ENCODE measurements at places on chromosomes 3 and 15. TPM values are rescaled to one million over a fixed set of nuclear protein-coding genes. Genes with fewer than 3 reads are reported as not detected.
A peak's percentile ranks its signal among the peaks of the same experiment; 100 is the strongest.

The TRPM1 gene
- not detected for total RNA-seq

DNA sequence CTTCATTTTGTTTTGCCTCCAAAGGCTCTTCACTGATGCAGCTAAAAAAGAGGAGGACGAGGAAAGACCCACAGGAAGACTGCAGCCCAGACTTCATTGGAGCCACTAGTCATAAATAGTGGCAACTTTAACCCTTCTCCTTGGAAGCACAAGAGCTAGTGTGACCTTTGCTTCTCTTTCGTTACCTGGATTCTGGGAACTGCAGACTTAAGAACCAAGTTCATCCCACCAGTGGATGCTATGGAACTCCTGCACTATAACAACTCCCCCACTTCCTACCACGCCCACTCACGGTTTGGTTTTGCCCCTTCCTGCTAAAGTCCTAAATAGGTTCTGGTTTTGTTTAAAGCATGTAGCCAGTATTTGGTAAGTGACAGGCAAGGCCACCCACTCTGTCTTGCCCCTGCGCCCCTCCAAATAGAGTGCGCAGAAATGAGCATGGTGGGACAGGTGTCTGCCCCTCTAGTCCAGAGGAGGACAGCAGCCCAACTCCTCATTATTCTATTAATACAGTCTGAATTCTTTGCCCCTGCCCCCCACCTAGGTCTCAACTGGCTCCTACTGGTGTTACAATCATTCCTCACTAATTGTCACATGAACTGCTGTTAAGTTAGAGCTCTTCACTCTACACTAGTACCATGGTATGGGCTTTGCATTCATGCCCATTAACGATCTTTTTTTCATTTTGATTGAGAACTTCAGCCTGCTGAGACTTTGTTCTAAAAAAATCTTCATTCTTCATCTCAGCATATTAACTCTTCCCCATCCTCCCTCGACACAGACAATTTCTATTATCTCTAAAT, 504.6 kb downstream of the FOXP1 start:
- no peaks in the 10 kb centered on the region for H3K36me3 ChIP-seq
- DNase-seq: no peak
- H3K27me3 ChIP-seq: no peaks in the 10 kb centered on the region
- H3K27ac ChIP-seq: no peak overlapping the region

GRCh38 chr3:58150810-58151199, 60.0 kb downstream of the DNASE1L3 start:
- no peak overlapping the region for H3K4me3 ChIP-seq
- peak overlapping the region; percentile 2 for H3K27ac ChIP-seq
- no peak for DNase-seq
- peaks cover 21% of the 10 kb centered on the region for H3K4me1 ChIP-seq
- H3K36me3 ChIP-seq: peaks cover 85% of the 10 kb centered on the region

DNA sequence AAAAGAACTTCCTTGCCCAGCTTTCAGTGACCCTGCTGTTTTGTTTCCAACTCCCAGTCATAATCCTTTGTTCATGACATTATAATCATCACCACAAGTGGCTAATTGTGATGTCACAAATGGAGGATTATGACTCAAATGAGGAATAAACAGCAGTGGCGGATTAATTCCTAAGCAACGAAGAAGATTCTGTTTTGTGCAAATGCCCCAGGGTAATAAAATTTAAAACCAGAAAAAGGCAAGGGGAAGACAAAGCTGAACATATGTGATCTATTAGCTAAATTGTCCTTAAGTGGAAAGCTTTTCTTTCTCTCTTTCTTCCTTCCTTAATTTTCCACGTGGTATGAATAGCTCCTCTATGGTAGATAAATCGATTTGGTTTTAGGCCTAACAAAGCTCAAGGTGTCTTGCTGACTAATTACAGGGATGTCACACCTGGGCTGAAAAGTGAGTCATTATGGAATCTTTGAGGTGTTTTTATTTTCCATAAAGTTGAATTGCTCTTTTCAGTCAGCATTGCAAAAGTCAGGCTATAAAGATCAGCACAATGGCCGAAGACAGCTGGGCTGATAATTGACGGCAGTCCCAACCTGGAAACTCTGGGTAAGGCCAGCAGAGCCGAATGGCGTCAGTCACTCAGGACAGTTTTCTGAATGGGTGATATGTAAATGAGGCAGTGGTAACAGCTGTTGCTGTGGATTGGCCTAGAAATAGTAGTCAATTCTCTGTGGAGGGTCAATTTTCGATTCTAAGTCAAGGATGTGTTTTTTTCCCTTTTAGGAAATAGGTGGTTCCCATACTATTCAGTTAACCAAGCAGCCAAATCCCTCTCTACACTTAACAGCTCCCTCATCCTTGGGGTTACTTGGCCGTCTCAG, 121.5 kb downstream of the PTPRG start:
- H3K27ac ChIP-seq: peak overlapping the region; percentile 41
- DNase-seq: no peak
- H3K4me3 ChIP-seq: no peak overlapping the region
- peaks cover 56% of the 10 kb centered on the region for H3K4me1 ChIP-seq
- no peaks in the 10 kb centered on the region for H3K36me3 ChIP-seq
- H3K27me3 ChIP-seq: no peaks in the 10 kb centered on the region

GRCh38 chr15:88985547-88986393, 72.6 kb upstream of the MFGE8 start:
- H3K27me3 ChIP-seq: no peaks in the 10 kb centered on the region
- DNase-seq: no peak
- peaks cover 20% of the 10 kb centered on the region for H3K4me1 ChIP-seq
- H3K4me3 ChIP-seq: no peak overlapping the region
- H3K36me3 ChIP-seq: no peaks in the 10 kb centered on the region

DNA sequence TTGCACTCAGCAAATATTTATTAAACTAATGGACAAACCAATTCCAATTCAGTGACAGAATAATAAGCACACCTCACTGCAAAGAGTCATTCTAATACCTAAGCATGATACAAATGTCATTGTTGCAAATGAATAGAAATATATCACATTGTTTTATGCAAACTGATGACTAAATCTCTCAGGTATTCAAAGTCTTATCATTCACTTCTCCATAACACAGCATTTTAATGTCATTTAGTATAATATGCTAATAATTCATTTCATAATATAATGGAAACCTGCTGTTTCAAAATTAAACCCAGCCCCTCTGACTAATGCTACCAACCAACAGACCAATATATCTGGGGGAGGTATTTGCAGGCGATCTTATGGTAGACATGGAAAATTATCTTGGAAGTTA, 71.8 kb downstream of the FGF7 start:
- H3K27ac ChIP-seq: no peak overlapping the region
- H3K4me1 ChIP-seq: no peaks in the 10 kb centered on the region
- no peak for DNase-seq
- H3K27me3 ChIP-seq: no peaks in the 10 kb centered on the region

- no peaks in the 10 kb centered on the region for H3K4me1 ChIP-seq
- H3K36me3 ChIP-seq: no peaks in the 10 kb centered on the region
- no peak for DNase-seq
- H3K27me3 ChIP-seq: no peaks in the 10 kb centered on the region
- no peak overlapping the region for H3K27ac ChIP-seq
- H3K4me3 ChIP-seq: no peak overlapping the region
Observed at GRCh38 chr3:151837057-151837456, 23.1 kb downstream of the AADAC start.

DNA sequence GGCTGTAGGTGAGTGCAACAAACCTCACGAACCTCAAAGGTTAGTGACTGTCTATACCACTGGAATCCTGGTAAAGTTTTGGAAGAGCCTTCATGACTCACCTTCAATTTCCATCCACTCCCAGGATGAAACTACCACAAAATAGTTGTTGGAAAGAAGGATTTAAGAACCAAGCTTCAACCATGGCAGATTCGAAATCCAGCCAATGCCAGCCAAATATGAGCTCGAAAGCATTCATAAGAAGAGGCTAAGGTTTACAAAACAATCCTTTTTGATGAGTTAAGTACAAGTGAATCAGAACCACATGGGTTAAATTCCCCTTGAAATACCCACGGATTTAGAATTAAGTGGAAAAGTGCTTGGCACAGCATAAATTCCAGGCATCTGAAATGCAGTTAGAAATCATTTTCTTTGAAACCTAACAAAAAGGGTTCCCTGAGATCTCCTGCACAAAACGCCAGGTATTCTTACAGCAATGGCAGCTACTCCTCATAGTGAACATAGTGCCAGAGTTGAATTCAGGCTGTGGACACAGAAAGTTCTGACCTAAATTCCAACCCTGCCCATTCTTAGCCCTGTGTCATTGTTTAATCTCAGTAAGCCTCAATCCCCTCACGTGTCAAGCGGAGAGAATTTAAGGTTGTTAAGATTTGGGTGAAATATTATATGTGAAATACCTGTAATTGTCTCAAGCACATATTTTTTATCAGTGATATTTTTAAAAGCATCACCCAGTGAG, 89.2 kb downstream of the FBN1 start:
- H3K4me1 ChIP-seq: peaks cover 58% of the 10 kb centered on the region
- no peak for DNase-seq
- H3K27me3 ChIP-seq: no peaks in the 10 kb centered on the region
- H3K36me3 ChIP-seq: no peaks in the 10 kb centered on the region
- no peak overlapping the region for H3K4me3 ChIP-seq

DNA sequence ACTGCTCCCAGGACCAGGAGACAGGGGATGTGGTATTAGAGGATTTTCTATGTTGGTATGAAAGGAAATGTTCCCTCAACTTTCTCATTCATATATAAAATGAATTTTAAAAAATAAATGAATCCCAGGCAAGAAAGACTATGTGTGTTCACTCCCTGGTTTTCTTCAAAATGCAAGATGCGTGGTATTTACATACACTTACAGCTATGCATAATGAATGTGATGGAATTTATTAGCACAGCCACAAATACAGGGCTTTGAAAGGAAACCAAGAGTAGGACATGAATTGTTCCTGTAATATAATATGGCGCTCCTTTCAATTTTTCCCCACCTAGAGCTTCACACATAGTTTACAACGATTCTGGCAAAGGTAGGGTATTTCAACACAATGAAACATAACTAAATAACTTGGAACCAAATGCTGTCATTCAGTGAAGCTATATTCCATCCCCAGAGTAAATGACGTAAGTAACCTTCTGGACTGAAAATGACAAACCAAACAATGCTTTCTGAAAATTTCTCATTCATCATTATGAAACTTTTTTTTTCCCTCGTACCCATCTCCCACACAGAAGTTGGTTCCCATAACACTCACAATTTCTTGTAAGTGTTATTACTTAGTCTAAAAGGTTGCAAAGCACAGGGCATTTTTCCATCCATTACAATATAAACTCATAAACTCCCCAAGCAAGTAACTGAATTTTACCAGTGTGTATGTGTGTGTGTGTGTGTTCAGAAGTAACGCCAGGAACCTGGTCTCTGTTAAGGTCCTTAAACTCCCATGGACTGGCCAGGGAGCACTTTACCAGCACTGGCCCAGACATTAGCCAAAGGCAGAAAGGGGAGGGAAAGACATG, 41.8 kb downstream of the CBLB start:
- no peak for DNase-seq
- H3K36me3 ChIP-seq: peaks cover 6% of the 10 kb centered on the region
- peak overlapping the region; percentile 59 for H3K27ac ChIP-seq

DNA sequence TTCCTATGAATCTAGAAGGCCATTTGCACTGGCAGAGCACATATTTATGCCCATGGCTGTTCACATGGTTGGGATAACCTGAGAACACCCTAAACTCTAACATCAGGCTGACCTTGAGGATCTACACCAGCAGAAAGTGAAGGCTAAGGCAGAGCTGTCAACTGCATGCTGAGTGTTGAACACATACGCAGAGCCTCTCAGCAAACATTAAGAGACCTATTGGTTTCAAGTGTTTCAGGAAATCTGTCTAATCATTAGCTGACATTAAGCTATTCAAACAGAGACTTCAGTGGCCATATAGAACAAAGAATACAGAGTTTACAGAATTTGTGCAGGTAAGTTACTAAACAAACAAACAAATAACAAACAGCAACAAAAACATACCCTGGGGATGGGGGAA, 16.1 kb upstream of the SEC61A1 start:
- no peak for DNase-seq
- H3K4me3 ChIP-seq: no peak overlapping the region
- H3K36me3 ChIP-seq: no peaks in the 10 kb centered on the region

DNA sequence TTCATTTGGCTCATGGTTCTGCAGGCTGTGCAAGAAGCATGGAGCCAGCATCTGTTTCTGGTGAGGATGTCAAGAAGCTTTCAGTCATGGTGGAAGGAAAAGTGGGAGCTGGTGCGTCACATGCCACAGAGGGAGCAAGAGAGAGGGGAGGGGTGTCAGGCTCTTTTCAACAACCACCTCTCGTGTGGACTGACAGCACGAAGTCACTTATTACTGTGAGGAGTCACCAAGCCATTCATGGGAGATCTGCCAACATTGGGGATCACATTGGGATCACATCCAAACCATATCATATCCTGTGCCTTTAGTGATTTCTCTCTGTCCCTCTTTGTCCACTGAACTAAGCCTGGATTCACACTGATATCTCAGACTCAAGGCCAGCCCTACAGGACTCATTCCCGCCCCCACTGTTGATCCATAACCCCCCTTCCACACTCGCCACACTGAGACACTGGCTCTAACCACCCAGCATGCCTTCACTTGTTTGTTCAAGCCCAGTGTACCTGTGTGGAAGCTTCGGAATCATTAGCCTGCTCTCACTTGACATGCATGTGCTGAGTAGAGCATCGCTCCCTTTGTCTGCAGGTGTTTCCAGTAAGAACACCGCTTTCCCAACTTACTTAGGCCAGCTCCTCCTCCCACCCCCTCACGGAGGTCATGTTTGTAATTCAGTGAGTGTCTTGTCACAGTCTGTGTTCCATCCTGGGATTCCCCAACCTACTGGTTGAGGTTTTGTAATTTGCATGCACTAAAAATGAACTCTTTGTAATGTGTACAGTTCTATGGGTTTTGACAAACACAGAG, 132.2 kb downstream of the KLF13 start:
- peaks cover 6% of the 10 kb centered on the region for H3K4me1 ChIP-seq
- no peak for DNase-seq
- H3K36me3 ChIP-seq: no peaks in the 10 kb centered on the region
- no peak overlapping the region for H3K4me3 ChIP-seq
- H3K27me3 ChIP-seq: no peaks in the 10 kb centered on the region
- no peak overlapping the region for H3K27ac ChIP-seq

The GOLGA8O gene
- total RNA-seq: 1.2 TPM

DNA sequence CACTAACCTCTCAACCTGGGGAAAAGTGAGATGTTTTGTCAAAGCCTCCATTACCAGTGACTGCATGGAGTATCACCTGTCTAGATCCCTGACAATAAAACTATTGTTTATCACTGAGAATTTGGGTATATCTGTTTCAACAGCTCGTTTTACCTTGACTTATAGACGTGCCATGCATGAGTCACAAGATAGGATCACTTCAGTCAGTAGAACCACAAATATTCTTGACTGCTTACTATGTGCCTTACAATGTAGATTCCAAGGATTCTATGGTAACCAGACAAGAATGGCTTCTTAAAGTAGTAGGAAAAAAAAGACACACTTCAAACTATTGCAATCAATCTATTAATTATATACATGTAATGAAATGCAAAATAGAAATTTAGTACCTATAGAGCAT, 55.7 kb upstream of the GRM7 start:
- no peaks in the 10 kb centered on the region for H3K27me3 ChIP-seq
- no peaks in the 10 kb centered on the region for H3K36me3 ChIP-seq
- no peak overlapping the region for H3K4me3 ChIP-seq
- H3K27ac ChIP-seq: no peak overlapping the region
- H3K4me1 ChIP-seq: no peaks in the 10 kb centered on the region
